ENCODE measurements at places on chromosomes 12 and 14.

DNA sequence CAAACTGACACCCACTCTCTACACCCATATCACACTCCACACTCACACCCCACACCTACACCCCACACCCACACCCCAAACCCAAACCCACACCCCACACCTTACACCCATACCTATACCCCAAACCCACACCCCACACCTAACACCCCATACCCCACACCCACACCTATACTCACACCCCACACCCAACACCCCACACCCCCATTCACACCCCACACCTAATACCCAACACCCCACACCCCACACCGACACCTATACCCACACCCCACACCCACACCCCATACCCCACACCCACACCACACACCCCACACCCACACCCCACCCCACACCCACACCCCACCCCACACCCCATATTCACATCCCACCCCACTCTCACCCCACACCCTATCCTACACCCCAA lies 38.5 kb downstream of the TMEM120B start:
- no peak for DNase-seq

DNA sequence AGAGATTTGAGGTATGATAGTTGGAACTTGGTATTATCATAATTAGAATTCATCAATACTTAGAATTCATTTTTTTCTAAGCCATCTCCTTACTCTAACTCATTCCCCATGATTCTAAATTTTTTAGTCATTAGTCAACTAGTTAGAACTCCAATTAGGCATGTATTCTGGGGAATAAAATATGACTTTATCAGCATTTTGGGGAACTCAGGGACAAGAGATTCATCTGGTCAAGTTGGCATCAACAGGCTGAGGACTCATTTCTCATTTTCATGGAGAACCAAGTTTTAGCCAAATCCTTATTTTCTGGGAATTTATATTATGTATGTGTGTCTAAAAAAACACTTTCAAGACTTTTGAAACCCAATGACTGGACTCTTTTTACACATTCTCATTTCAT lies 29.2 kb downstream of the DIP2B start:
- DNase-seq, result no peak

DNA sequence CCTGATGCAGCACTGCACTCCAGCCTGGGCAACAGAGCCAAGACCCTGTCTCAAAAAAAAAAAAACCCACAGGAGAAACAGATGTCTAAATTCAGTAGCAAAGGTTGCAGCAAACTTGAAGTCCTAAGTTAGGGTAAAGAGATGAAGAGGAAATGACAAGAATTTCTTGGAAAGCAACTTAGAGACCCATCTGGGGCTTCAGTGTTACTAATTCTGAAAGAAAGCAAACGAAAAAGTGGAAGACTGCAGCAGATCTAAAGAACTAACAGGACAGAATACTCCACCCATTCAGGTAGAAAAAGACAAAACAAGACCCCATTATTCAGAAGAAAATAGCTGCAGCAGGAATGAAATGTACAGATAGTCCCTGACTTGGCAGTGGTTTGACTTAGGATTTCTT lies 31.9 kb downstream of the RESF1 start:
- no peak for DNase-seq

- DNase-seq, result no peak
These were observed 66.7 kb downstream of the NTN4 start for GRCh38 chr12:95723693-95724384.

DNA sequence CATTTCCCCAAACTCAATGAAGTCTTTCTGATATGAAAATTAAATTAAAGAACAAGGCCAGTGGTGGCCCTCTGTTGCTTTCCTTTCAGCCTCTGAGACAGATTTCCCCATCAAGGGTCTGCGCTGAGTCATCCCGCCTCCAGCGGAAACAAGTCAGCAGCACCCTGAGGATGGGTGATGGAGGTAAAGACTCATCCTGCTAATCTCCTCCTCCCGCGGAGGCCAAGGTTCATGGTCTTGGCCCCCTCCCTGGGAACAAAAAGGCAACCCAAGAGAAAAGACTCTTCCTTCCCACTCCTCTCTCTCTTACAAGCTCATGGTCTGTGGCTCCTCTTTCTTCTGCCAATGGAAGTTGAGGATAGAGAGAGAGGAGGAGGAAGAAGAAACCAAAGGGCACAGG lies 9.0 kb upstream of the NUMB start:
- peak; percentile 46 for DNase-seq

- no peak for DNase-seq
These were observed 26.8 kb upstream of the LYZ start for GRCh38 chr12:69321351-69321750.

- no peak for DNase-seq
These were observed 139.0 kb upstream of the CCDC198 start for GRCh38 chr14:57632649-57633048.

DNA sequence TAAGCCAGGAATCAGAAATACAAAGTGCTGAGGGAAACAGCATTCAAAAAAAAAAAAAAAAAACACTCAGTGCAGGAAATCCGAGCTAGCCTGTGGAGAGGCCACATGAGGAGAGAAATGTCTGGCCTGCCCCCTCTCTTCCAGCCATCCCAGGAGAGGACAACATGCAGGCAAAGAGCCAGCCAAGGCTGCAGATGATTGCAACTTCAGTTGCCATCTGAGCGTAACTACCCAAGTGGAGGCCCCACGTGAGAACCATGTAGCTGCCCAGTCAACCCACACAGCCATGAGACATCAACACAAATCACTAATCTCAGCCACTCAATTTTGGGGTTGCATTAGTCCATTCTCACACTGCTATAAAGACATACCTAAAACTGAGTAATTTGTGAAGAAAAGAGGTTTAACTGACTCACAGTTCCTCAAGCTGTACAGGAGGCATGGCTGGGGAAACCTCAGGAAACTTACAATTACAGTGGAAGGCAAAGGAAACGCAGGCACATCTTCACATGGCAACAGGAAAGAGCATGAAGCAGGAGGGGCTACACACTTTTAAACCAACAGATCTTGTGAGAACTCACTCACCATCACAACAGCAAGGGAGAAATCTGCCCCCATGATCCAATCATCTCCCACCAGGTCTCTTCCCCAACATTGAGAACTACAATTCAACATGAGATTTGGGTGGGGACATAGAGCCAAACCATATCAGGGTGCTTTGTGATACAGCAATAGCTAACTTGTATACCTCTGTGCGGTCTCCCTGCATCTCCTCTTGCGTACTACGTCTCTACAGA lies 161.1 kb downstream of the PIWIL1 start:
- no peak for DNase-seq

GRCh38 chr14:34872822-34873588 lies 2.2 kb downstream of the BAZ1A start:
- DNase-seq, result no peak

- no peak for DNase-seq
These were observed 365.4 kb downstream of the VRK1 start for GRCh38 chr14:97162621-97163020.

GRCh38 chr12:102399653-102400052 lies 80.7 kb downstream of the IGF1 start:
- DNase-seq, result no peak

DNA sequence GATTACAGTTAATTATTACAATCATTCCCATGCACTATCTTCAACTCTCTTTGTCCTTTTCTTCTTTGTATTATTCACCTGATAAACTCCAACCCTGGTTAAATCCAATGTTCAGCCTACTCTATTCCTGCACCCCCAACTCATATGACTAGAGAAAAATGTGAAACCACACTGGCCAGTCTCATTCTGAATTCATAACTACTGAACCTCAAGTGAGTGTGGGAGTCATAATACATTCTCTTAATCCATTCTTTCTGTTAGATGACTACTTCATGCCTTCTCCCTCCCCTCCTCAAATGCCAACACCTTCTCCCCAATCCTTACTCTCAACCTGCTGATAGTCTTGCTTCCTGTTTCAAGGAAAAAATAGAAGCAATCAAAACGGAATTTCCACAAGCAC lies 22.3 kb upstream of the ITPR2 start:
- no peak for DNase-seq
